Suppressor macrophage treated with lipopolysaccharide for 4 hours (primary cell): ENCODE measurements at places on chromosomes 5 and 9.

DNA sequence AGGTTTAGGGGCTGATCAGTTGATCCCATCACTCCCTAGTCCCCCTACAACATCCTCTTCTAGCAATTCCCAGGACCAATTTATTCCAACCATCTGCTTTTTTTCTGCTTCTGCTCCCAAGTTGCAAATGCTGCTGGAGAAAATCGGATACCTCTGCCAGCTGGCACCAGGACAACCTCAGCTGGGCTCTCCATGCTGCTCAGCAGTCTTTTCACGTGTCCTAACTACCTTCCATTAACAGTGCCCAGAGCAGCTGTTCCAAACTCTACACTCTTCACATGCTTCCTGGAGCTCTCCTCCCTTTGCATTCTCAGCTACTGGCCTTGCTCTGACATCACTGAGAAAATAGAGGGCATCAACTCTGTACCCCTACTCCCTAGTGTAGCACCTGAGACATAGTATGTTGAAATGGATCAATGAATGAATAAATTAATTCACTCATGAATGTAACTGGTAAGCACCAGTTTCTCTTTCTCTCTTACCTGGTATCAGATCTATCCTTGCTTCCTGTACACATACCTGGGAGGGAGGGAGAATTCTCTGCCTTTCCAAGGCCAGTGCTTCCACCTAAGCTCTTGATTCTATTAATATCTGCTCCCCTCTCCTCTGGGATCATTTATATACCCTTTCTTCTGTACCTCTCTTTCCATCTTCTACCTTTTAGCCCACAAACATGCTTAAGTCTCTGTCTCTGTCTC lies 191.0 kb downstream of the RAB3C start:
- DNase-seq, result no peak

- DNase-seq, result no peak
Observed at GRCh38 chr9:113306566-113306965, 3.4 kb upstream of the RNF183 start.

DNA sequence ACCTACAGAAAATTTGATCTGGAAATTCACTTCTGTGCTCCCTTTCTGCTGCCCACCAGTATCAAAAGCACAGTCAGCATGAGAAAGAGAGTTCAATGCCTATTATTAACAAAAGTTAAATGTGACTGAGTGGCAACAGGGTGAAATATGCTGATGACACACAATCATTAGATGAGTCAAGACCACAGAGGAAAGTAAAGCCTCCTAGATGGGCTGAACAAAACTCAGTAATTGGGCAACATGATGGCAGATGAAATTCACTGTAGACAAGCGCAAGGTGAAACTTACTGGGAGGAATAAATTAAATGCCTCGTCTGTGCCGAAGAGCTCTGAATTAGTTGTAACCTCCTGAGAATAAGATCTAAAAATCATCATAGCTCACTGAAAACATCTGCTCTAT lies 752.8 kb downstream of the IRX1 start:
- DNase-seq, result no peak

- no peak for DNase-seq
Observed at GRCh38 chr5:155290937-155291336, 277.4 kb downstream of the KIF4B start.

- DNase-seq, result no peak
Observed at GRCh38 chr5:58105836-58106235, 354.1 kb downstream of the PLK2 start.

- no peak for DNase-seq
Observed at GRCh38 chr5:108801301-108801700, 53.6 kb downstream of the FER start.

DNA sequence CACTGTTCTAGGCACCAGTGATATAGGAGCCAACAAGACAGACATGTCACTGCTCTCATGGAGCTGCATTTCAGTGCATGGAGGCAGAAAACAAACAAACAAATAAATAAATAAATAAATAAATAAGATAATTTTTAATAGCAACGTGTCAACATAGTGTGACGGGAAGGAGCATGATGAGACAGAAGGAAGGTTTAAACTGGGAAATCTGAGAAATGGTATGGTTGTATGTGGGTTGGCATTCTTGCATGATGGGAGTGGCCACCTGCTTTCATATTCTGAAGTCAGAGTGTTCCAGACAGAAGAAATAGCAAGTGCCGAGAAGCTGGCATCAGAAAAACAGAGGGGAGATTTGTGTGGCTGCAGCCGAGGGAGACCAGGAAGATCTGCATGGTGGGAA lies at the start of gene PCA3:
PCA3 (plus strand) TSS at position 301 of the 400 bp plus-strand sequence.
- no peak for DNase-seq

DNA sequence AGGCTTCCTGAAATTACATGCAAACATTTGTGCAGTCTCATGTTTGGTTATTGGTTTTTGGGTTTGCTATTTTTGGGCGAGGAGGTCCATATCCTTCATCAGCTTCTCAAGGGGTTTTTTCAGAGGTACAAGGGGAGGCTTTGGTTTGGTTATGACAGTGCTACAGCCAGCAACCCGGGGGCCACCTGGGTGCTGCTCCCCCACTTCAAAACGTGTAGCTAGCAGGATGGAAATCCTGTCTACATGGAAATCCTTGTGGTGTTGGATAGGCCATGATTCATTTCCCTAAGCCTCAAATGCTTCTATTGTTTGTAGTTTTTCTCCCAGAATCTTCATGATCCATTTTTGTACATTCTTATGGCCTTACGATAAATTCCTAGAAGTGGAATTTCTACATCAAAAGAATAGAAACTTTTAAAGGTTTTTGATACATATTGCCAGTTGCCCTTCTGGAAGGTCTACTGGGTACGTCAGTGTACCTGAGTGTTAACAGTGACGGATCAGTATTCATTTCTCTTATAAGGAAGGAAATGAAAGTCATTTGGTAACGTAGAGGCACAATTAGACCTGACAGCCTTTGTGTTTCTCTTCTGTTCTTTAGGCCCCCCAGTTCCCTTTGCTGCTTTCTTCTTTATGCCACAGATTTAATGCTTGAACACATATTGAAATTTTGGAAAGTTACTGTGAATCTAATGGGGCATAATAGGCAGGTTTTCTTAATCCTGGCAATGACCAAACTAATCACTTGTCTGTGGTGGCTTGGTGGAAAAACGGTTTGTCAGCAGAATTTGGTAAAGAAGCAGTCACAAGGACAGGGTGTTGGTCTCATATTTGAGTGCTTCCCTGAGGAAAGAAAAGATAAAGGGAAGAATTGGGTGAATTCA lies 69.7 kb upstream of the ABL1 start:
- DNase-seq, result no peak

DNA sequence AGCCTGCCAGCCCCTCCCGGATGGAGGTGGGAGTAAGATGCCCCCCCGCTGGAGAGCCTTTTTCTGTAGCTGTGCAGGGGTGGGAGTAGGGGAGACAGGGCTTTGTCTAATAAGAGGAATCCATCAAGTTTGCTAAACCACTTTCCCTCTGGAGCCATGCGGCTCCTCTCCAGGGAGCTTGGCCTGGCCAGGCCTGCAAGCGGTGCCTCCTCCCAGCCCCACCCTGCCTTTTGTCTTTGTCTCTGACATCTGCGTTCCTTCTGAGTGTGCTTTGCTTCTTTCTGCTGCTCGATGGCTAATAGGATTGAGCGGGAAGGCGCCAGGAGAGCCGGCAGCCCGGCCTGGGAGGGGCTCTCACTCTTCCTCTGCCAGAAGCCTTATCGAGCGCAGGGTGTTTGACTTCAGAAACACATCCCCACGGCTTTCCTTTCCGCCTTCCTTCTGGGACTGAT lies 26.7 kb upstream of the FCN1 start:
- no peak for DNase-seq
